ENCODE measurements at places on chromosomes 11 and 22.

DNA sequence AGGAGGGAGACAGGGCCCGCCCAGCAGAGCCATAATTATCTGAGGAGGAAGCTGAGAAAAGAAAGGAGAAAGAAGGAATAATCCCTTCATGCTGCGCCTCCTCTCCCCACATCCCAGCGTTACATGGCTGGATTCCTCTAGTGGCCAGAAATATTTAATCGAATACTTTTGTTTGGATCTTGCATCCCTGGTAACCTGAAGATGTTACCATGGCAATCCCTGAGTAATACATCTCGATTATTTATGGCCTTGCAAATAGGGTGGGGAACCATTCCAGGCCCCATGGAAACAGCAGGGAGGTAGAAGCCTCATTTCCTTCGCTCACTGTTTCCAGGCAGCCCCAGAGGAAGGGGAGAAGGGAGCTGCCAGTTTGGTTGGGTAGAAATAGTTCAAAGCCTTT, 357.7 kb downstream of the BUD13 start:
- no peak for DNase-seq

DNA sequence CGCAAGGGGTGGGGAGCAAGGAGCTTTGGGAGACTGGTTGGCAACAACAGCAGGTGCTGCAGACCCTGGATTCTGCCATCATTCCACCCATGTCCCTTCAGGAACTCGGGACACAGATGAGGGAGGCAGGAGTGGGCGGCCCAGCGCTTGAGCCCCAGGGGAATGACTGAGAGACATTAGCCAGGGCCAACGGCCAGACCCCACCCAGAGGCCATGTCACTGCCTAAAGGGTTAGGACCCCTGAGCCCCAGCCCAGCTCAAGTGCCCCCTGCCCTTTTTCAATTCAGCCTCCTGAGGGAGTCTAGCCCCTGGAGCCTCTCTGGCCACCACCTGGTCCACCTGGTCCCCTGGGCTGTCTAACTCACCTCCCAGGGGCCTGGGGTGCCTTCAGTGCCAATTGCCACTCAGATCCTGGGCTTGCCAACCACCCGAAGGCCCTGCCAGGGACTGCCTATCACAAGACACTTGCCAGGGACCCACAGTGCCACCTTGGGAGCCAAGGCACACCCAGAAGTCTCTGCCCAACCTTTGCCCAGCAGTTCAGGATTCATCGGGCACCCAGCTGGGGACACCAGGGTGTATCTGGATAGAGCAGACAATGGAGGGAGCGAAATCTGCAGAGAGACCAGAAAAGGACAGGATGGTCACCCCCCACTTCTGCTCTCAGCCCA, 16.6 kb downstream of the MFNG start:
- no peak for DNase-seq

DNA sequence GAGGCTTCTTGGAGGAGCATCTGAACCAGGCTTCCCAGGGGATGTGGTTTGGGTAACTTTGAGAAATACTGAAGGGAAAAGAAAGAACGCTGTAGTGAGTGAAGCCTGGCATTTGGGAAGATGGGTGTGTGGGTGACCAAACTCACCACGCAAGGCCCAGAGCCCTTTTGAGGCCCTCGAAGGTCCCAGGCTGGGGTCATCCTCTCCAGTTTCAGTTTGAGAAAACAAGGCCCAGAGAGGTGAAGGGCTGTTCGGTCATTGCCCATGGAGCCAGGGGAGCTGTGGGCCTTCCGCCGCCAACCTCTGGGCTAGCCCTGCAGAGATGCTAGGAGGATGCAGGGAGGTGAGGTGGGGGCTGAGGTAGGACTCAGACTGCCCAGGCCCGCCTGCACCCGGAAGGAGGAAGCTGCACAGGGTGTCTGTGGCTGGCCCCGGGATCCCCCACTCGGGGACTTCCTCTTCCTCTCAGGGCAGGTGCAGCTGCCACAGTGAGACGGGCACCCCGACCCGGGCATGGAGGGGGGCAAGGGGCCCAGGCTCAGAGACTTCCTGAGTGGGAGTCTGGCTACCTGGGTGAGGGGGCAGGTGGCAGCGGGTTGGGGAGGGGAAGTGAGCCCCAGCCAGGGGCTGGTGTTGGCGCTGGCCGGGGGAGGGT, at the start of gene CCDC88B:
TSS of gene CCDC88B (plus strand) at position 451 of the 655 bp plus-strand sequence. CDS start at position 514, 63 bp downstream.
- DNase-seq, result no peak

DNA sequence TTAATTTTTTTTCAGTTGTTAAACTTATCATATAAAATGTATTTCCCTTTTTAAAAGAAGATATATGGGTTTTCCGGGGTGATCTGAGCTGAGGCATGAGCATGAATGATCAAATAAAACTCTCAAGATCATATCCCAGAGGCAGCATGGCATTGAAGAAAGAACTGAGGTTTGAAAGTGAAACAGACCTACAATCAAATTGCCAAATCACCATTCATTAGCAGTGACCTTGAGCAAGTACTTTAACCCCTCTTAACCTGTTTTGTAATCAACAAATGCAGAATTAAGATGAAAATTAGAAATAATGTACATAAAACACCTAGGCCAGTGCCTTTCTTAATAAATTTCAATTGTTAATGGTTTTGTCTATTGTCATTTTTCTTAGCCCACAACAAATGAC, 116.0 kb downstream of the RBFOX2 start:
- no peak for DNase-seq

- DNase-seq, result no peak
Observed at GRCh38 chr11:76206327-76207081, at the start of gene WNT11. WNT11 (minus strand) TSS chr11:76206502; CDS start chr11:76206407, 95 bp downstream.

GRCh38 chr11:93166862-93167261, 30.9 kb downstream of the SLC36A4 start:
- no peak for DNase-seq

GRCh38 chr11:58923300-58923788, 15.9 kb upstream of the GLYATL1 start:
- DNase-seq, result no peak

GRCh38 chr11:119783466-119784400, 54.7 kb upstream of the NECTIN1 start:
- no peak for DNase-seq

GRCh38 chr11:12897390-12897789, 111.7 kb upstream of the RASSF10 start:
- no peak for DNase-seq

- peak; percentile 49 for DNase-seq
Observed at GRCh38 chr11:62805961-62806441, 761 bp upstream of the NXF1 start.

All from NCI-H2171 (cell line).